ENCODE measurements at places on chromosomes 2 and 18. TPM values are rescaled to one million over a fixed set of nuclear protein-coding genes. Genes with fewer than 3 reads are reported as not detected.

Gene HOXD8
- total RNA-seq = not detected

Gene KCNJ3
- total RNA-seq = 0.51 TPM

Gene CDH20
- not detected for total RNA-seq

DNA sequence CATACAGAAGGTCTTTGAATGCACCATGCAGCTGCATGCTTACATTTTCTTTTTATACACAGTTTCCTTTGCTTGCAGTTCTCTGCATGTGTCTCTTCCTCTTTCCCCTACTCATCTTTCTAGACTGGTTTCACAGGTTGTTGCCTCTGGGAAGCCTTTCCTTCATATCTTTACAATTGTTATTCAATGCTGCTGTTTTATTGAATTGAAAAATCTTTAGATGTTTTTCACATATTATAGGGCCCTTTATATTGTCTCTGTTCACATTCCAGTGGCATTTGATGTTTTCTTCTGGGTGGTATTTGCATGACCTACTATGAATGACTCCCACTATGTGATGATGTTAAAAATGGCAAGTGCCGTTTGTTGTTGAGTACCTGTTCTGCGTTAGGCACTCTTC, 91.1 kb downstream of the DIS3L2 start:
- H3K27me3 ChIP-seq = no peaks in the 10 kb centered on the region
- H3K27ac ChIP-seq = no peak overlapping the region
- H3K4me3 ChIP-seq = no peak overlapping the region
- no peaks in the 10 kb centered on the region for H3K4me1 ChIP-seq

- H3K4me3 ChIP-seq = no peak overlapping the region
- DNase-seq = no peak
Observed at GRCh38 chr2:36653155-36653554, 43.4 kb upstream of the VIT start.

GRCh38 chr2:98886066-98886554, 49.9 kb downstream of the CRACDL start:
- no peak overlapping the region for H3K4me3 ChIP-seq
- DNase-seq = no peak
- peak overlapping the region; percentile 32 for H3K27ac ChIP-seq
- peaks cover 25% of the 10 kb centered on the region for H3K4me1 ChIP-seq
- H3K36me3 ChIP-seq = peaks cover 17% of the 10 kb centered on the region
- H3K27me3 ChIP-seq = no peaks in the 10 kb centered on the region
